ENCODE measurements at places on chromosomes 11 and 22.
A peak's percentile ranks its signal among the peaks of the same experiment; 100 is the strongest.

GRCh38 chr11:14499178-14499559 is 442 bp downstream of the COPB1 start:
- peak; percentile 43 for DNase-seq

GRCh38 chr22:48895336-48895735 is 932.3 kb downstream of the BRD1 start:
- no peak for DNase-seq

DNA sequence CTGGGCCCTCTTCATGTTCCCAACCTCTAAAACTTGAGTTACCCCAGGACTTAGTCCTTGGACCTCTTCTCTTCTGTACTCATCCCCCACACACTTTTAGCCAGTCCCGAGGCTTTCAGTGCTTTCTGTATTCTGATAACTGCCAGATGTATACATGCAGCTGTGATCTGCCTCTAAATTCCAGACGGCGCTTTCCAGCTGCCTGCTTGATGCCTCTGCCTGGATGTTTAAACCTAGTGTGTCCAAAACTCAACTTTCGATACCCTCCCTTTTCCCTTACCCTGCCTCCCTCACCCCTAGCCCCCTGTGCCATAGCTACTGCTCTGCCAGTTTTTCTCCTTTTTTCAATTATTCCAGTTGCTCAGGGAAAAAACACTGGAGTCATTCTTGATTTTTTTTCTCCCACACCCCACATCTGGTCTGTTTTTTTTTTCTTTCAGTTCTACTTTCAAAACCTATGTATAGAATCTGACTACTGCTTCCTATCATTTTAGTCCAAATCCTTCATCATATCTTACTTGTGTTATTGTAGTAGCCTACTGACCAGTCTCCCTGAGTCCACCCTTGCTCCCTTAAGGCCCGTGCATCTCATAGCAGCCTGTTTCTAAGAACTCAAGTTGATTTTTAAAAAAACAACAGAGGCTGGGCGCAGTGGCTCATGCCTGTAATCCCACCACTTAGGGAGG is 32.9 kb upstream of the TECTA start:
- no peak for DNase-seq

DNA sequence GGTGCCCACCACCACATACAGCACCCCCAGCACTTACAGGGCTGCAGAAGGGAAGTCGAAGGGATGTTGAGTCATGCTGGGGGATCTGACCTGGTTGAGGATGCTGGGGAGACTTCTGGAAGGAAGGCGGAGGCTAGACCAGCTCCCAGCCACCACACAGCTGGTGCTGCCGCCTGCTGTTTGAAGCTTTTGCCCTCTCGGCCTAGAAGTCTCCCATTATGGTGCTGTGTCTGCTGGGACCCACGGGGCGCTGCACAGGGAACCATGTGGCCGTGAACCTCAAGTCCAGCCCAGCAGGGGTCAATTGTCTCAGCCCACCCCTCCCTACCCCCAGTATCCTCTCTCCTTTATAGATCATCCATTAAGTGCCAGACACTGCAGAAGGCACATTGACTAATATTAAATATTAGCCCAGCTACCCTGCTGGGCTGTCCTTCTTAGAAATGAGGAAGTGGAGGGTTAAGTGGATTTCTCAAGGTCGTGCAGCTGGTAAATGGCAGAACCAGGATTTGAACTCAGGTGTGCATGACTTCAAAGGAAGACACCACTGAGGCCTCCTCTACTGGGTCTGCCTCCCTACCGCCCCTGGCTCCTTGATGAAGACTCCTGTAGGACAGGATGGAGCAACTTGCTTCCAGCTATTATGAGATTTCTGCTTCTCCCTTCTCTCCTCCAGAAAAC is 49.7 kb downstream of the CYTH4 start:
- no peak for DNase-seq

- DNase-seq: no peak
Observed at GRCh38 chr22:38401336-38402084, 53.5 kb downstream of the KCNJ4 start.

DNA sequence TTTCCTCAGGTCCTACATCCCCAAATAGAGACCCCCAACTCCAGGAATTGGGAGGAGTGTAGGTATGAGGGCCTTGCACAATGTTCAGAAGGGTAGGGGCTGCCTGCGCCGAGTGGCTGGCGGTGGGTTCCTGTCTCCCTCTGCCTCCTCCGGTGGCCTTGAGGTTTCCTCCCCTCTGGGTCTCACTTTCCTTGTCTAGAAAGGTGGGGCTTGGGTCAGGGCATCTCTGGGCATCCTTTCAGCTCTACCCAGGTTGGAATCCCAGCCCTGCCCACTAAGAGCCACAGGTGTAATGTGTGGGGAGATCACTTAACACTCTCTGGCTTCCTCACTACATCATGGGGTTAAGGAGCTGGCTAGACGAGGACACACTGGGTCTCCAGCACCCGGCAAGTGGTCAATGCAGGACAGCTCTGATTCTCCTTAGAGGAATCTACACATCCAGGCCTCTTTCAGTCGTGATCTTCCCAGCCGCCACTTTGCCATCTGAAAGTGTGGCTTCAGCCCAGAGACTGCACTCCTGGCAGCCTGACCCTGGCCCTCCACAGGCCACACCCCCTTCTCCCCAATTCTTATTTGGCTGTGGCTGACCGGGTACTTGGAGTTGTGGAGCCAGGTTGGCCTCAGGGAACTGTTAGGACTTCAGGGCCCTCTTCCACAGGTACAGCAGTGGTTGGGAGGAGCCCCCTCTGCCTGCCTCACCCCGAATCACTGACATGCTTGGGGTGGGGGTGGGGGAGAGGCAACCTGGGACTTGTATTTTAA is 22.1 kb downstream of the PRDM11 start:
- DNase-seq: no peak

DNA sequence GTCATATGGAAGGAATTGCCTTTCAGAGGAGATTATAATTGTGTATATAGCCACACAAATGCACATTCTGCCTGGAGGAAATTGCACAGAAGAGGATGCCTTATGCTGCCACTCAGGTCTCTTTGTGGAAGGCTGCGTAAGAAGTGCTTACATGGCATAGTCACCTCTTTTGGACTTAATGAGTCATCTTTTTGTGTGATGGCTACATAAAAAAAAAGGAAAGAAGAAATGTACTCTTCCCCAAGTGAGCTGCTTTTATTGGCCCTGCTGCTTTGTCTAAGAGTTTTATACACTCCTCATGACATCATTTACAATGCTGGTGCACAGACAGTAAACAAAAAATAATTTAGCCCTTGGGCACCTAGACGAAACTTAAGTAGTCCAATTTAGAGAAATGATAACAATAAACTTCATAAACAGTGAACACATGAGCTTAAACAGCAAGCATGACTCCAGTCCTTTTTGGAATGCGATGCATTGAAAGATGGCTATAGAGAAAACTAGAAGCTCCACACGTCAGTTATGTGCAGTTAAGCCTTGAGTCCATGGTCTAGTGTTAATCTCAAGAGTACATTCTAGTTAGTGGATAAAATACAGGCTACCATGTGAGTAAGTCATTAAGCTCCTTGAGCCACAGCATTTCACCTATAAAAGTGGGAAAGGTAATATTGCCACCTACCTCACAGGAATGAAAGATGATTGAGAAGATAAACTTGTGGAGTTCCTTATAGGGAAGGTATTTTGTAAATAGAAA is 12.0 kb downstream of the CSTPP1 start:
- DNase-seq: no peak

GRCh38 chr11:37755521-37755920 is 1157.5 kb upstream of the RAG2 start:
- DNase-seq: no peak

DNA sequence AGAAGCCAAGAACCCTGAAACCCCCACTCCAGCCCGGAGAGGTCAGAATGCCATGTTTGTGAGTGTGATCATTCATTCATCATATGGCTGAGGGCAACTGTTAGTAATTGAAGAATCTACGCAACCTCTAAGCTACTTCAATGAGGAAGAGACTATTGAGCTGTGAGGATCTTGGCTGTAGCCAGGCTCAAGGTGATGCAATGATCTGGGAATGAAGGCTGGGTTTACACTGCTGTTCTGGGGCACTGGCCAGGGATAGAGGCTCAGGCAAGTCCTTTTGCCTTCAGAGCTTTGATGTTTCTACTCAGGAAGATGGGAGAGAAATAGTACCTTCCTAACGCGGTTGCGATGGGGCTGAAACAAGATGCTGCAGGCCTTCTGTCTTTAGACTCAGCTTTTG is 12.9 kb downstream of the CRYBB2 start:
- no peak for DNase-seq

- DNase-seq: peak; percentile 30
Observed at GRCh38 chr22:37634417-37634924, 5.0 kb upstream of the SH3BP1 start.

DNA sequence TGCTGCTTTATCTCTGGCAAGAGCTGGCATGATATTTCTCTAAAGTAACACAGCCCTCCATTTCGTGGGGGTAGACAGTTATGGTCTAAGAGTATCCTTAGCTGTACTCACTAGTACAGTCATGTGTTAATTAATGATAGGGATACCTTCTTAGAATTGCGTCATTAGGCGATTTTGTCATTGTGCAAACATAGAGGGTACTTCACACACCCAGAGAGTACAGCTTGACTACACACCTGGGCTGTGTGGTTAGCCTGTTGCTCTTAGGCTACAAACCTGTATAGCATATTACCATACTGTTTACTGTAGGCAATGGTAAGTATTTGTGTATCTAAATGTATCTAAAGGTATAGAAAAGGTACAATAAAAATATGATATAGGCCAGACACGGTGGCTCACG is 17.0 kb downstream of the XRCC6 start:
- no peak for DNase-seq

DNA sequence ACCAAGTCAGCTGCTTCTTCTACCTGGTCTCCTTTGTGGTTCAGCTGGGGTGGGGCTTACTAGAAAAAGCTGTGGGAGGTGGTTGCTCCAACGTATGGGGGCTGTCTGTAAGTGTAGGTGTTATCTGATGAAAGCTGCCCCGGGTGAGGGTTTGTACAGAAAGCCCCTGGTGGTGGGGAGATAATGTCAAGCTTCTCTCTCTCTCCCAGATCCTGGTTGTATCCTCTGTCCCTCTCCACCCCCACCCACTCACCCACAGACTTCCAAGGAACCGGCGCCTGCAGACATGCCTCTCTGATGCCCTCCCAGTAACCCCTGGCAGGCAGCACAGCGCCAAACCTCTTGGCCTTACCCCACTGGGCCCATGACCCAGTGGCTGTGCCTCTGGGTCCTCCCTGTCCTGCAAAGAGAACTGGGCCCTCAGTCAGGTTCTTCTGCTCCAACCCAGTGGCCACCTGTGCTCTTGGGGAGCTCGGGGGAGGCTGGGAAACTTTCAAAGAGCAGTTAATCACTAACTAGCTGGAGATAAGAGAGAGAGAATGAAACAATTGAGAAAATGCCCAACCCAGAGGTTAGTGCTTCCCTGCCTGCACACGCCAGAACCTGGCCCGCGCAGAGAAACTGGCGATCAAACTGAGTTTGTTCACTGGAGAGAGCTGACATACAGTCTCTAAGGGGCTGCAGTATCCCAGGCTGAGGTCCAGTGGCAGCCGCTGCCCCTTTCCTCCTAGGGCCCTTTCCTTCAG is 20.4 kb upstream of the EHF start:
- no peak for DNase-seq

DNA sequence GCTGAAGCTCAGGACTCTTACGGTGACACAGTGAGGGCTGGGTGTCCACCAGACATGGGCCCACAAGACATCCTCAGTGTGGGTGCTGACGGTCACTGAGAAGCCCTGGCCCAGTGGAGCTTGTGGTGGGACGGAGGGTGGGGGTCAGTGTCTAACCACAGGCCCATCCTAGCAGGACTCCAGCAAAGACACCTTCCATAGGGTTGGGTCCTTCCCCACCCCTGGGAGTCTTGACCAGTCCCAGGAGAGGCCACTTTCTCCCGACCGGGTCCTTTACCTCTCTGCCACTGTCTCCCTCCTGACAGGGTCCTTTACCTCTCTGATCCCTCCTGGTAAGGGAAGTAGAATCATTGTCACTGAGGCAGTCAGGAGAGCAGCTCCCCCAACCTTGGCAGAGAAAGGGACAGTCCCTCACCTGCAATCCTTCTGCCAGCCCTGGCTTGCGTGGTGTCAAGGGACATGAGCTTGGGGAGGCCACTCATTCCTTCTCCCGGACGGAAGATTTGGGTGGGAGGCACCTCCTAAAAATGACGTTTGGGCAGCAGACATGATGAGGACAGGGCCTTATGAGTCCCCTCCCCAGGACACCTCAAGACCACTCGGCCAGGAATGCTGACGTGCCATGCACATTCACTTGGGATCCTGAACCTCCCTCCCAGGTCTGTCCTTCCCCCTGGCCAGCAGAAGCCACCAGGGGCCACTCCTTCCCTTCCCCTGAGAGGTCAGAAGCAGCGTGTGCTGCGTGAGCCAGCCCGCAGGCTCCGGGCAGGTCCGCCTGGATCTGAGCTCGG is 91.5 kb upstream of the FGF3 start:
- DNase-seq: no peak

- peak; percentile 51 for DNase-seq
Observed at GRCh38 chr11:128610721-128611617, 23.6 kb upstream of the ETS1 start.

DNA sequence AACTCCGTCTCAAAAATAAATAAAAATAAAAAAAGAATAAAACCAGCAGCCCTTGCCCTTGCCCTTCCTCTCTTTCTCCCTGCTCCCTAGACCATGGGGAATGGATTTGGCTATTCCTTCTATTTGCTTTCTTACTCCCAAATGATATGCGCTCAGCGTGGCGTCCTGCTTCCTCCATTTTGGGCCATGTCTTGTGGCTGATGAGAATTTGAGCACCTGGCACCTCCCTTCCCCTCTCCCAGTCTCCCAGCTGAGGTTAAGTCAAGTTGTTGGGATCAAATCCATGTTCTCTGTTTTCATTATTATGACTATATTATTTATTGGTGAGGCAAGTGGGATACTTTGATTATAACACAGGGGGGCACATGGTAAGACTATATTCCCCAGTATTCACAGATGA is 10.8 kb upstream of the CTTN start:
- DNase-seq: no peak

GRCh38 chr11:71499125-71499524 is 27.9 kb upstream of the KRTAP5-7 start:
- DNase-seq: no peak

GRCh38 chr11:134584706-134585445 is 172.8 kb upstream of the B3GAT1 start:
- DNase-seq: no peak

- no peak for DNase-seq
Observed at GRCh38 chr11:43925063-43925931, 17.1 kb upstream of the C11orf96 start.

GRCh38 chr11:3803726-3804495 is 4.4 kb upstream of the PGAP2 start:
- no peak for DNase-seq

DNA sequence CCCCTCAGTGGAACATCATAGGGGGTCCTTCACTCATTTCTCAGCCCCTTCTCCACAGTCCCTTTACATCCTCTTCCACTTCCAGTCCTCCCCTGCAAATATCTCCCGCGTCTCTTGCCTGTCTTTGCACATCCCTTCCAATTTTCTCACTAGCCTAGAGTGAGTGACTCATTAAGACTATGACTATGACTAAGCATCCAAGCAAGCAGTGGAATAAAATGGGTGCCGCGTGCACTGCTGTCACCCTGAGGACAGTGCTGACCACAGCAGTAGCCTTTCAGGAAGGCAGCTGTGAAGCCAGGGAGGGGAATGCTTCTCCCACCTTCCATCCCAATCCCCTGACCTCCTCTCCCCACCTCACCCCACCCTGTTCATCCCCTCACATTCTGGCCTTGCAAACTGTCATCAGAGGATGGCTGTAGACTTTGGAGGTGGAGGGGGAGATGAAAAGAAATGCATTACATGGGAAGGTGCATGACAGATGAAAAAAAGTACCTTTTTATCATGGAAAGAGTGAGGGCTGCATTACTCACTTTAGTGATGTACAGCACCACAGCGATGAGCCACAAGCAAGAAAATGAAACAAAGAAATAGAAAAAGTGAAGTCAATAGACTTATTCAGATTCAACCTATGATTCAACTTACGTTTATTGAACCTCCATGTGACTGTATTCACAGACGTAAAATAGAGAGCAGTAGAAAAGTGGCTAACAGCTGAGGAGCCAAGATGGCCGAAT is 948.2 kb downstream of the NTM start:
- DNase-seq: no peak

All from activated naive CD4-positive, alpha-beta T cell treated with Interleukin-2 at 50 U/mL for 16 hours (primary cell).